ENCODE measurements at places on chromosomes 16 and 17.

DNA sequence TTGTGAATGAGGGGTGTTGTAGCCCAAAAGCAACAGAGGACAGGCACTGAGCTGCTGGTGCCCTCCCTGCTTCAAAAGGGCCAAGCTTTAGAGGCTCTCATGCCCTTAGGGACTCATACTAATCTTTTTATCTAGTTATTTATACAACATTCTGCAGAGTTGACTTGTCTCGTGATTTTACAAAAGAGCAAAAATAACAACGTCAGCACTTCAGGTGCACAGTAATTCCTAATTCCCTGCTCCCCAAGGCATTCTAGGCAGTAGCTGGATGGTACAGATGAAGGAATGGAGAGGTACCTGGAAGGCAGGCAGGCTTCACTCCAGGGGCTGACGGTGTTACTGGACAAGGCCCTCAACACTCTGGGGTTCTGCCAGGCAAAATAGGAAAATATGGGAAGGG lies 406.7 kb upstream of the CCL2 start:
- no peak for DNase-seq

- peak; percentile 56 for DNase-seq
These were observed 78.8 kb downstream of the GNAO1 start for GRCh38 chr16:56269811-56270684.

DNA sequence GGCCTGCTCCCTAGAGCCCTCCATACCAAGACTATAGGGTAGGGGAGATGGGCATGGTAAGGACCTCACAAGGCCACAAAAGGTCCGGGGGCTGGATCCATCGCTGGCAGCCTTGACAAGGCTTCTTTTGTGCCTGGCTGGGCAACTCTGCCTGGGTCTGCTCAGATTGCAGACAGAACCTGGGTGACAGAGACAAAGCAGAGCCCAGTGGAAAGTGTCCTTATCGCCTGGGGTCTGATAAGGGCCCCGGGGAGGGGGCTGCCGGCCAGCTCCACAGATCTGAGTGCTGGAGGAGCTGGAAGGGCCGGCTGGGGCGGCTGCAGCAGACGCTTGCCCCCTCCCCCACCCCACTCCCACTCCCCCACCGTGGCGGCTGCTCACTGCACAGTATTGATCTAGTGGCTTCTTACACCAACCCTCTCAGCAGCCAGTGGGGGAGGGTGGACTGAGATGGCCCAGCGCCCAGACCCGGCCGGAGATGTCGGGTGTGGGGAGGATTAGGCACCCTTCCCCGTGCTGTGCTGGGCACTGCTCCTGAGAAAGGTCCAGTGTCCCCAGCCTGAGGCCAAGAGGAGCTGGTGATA lies 7.2 kb downstream of the MMP15 start:
- DNase-seq, result peak; percentile 39

- no peak for DNase-seq
These were observed 26.9 kb upstream of the ZFP90 start for GRCh38 chr16:68512183-68512582.

All from NCI-H1092 (cell line).